ENCODE measurements at places on chromosomes 3 and 15.

- DNase-seq, result no peak
Measured at GRCh38 chr15:47588958-47589357, 128.3 kb upstream of the SEMA6D start.

- DNase-seq, result no peak
Measured at GRCh38 chr3:121719423-121719822, 30.1 kb downstream of the GOLGB1 start.

DNA sequence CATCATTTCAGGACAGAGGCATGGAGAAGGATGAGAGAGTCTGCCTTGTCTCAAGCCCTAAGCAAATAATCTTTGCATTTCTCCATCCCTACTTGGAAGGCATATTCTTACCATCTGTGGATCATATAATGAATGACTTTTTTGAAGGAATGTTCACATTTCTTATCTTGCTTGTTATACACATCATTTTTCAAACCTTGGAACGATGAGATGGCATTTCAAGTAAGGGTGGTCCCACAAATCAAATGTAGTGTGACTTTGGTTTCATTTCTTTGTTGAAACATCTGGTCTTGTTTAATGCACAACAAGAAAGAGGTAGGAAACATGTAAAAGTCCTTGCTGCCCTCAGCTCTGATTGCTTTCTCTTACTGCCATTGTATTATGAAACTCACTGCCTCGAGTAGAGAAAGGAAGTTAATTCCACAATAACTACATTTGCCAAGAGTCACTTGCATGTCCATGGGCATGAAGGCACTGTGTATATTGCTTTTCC lies 32.1 kb downstream of the RBMS3 start:
- peak; percentile 91 for DNase-seq

- no peak for DNase-seq
Measured at GRCh38 chr15:90174140-90174875, 26.8 kb upstream of the SEMA4B start.

- no peak for DNase-seq
Measured at GRCh38 chr3:142837526-142837925, 51.4 kb downstream of the PCOLCE2 start.

- peak; percentile 29 for DNase-seq
Measured at GRCh38 chr3:143121241-143122088, 1.9 kb downstream of the CHST2 start.

GRCh38 chr3:43699864-43700263 lies 9.1 kb downstream of the ABHD5 start:
- no peak for DNase-seq

GRCh38 chr3:192331749-192332385 lies 395.5 kb downstream of the FGF12 start:
- no peak for DNase-seq

DNA sequence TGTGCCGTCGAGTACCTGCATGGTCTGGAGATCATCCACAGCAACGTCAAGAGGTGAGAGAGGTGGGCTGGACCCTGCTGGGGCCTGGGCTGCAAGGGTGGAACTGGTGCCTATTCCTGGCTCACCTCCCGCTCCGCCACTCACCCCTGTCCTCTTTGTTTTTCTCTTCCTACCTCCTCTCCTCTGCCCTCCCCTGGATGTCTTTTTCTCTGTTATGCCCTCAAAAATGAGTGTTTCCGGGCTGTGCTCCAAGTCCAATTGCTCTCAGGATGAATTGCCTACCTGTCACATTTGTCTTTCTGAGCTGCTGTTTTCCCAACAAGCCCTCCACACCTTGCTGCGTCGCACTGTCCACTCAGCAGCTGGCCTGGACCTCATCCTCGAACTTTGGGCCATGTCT lies 28.5 kb upstream of the TATDN2 start:
- no peak for DNase-seq

- DNase-seq, result no peak
Measured at GRCh38 chr3:188400494-188401243, 246.7 kb downstream of the LPP start.

GRCh38 chr3:179373938-179374337 lies 26.4 kb downstream of the MFN1 start:
- DNase-seq, result no peak
